H9 (cell line): ENCODE measurements at places on chromosomes 2 and 18. TPM values are rescaled to one million over a fixed set of nuclear protein-coding genes. Genes with fewer than 3 reads are reported as not detected.
A peak's percentile ranks its signal among the peaks of the same experiment; 100 is the strongest.

GRCh38 chr2:341017-341542, 53.2 kb upstream of the ALKAL2 start:
- no peak for DNase-seq

DNA sequence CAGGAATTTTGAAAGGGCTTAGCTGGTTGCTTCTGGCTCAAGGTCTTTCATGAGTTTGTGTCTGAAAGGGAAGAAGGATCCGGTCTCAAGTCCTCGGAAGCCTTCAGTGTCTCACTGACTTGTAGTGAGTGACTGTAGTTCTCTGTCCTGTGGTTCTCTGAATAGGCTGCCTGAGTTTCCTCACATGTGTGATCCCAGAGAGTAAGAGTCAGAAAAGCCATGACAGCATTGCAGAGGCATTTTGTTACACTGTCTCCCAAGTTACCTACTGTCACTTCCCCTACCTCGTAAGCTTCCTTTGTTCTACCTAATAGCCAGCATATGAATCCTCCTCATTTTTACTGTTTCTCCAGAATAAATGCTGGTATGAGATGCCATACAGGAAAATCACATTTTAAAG, 709.1 kb upstream of the CHAC2 start:
- DNase-seq, result peak; percentile 45

GRCh38 chr2:28366496-28367282, 26.0 kb upstream of the FOSL2 start:
- DNase-seq, result no peak

DNA sequence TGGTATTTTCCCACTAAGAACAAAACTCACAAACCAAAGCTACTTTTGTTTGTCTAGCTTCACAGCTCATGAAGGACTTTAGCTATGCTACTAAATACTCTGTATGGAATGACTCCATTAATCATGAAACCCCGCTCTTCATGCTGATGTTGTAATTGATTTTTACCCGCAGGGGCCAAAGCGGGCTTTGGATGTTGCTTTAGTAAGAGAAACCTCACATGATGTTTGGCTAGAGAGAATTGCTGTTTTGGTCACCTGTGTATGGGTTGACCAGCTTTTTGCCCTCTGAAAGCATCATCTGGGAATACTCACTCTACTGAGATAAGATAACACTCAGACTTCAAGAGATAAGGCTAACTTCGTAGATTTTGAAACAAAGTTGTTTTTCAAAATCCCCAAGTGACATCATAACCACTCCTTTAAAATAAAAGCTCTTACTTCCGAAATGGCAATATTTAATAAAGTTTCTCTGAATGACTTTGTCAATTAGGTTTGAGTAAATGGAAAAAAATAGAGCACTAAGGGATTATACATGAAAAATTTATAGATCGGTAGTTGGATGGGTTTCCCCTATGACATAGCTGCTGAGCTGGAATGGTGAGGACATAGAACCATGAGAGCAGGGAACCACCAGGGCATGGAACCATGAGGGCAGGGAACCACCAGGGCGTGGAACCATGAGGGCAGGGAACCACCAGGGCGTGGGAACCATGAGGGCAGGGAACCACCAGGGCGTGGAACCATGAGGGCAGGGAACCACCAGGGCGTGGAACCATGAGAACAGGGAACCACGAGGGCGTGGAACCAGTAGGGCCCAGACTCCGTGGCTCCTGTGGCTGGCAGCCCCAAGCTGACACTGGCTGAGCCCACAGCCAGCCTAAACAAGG, 31.9 kb downstream of the ACKR3 start:
- no peak for DNase-seq

GRCh38 chr2:157789933-157790511, 86.1 kb downstream of the ACVR1 start:
- DNase-seq, result no peak

DNA sequence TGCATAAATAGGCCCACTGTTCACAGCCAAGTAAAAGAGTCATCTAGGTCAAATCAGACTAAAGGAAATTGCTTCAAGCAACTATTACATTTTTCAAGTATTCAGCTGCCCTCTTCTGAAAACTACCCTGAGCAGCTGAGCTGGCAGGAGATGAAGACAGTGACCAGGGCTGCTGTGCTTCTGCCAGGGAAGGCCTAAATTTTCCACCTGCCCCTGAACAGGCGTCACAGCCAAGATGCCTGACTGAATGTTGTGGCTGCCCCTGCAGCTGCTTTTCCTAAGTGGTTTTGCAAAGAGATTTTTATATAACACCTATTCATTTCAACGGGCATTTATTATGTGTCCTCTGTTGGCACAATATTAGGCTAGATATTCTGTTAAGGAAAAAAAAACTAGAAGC, 96.7 kb upstream of the RPE start:
- no peak for DNase-seq

GRCh38 chr18:62938006-62938405, 222.7 kb downstream of the PHLPP1 start:
- no peak for DNase-seq

DNA sequence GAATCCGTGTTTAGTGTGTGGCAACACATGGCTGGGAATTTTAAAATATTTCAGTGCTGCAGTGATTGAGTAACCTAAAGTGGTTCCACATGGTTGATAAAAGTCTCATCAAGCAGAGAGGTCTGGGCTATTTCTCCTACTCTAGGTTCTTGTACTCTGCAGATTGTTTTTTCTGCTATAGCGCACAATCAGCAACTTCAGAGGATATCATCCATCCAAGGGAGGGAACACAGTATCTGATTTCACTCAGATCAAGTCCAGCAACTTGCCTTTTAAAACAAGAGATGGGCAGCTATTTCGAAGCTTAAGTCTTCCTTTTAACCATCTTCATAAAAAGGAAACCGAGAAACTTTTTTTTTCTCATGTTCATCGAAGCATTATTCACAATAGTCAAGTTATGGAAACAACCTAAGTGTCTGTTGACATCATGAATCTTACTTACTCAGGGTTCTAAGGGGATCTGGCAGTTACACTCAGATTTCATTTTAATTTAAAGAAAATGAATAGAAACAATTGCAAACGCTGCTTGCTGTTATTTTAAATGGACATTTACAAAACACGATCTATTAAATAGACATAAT, 172.7 kb upstream of the TRIB2 start:
- no peak for DNase-seq

- no peak for DNase-seq
These were observed 862.9 kb upstream of the ACVR2A start for GRCh38 chr2:146981921-146982320.

GRCh38 chr2:9291331-9291730, 84.7 kb downstream of the ASAP2 start:
- no peak for DNase-seq

DNA sequence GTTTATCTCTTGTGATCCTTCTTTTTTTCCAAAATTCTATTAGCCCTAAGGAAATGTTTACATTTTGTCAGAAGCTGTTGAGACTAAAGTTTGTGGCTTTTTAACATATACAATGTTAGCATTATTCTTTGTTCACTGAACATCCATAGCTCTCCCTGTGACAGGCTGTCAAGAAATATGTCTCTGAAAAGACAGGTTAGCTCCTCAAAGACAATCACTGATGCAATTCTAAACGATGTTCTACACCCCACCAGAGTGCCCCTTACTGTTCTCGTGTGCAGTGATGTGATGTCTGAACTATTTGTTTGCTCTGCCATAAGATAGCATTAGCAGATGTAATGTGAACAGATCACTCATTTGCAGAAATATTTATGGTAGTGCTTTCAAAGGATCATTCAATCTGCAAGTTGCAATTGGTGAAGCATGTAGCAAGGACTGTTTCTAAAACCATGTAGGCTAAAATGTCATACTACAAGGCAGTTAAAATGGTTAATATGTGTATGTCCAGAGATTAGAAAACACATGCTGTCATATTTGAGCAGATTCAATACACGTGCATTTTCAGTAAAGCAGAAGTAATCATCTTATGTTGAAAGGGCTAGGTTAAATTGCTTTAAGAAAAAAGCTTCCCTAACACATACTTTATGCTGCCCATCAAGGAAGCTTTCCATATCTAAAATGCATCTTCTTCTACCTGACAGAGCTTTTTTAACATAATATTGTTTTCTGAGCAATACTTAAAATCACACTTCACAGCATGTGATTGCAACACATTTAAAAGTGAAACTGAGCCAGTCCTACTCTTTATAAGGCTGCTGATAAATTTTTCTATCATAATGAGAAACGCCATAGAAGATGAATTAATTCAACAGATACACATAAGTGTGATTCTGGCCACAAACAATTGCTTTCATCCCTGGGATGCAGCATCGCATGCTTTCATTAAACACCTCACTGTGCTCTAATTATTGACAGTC, 285.7 kb upstream of the UBE2E3 start:
- no peak for DNase-seq

GRCh38 chr2:166434491-166434890, 58.7 kb upstream of the SCN9A start:
- no peak for DNase-seq

DNA sequence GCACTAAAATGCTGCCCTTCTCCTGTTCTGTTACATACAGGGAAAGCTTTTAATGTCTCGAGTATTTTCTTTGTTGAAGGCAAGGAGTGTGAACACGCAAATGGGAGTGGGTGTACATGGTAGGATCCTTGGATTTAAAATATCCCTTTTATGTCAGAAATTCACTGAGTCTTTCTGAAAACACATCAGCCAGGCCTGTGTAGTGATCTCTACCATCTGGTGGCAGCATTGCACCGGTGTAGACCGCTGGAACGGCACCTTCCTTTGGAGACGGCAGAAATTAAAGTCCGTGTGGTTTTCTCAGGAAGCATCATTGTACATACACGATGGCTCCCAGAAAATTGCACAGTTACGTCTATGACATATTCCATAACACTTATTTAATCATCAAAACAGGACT, 515.8 kb downstream of the GALR1 start:
- no peak for DNase-seq

DNA sequence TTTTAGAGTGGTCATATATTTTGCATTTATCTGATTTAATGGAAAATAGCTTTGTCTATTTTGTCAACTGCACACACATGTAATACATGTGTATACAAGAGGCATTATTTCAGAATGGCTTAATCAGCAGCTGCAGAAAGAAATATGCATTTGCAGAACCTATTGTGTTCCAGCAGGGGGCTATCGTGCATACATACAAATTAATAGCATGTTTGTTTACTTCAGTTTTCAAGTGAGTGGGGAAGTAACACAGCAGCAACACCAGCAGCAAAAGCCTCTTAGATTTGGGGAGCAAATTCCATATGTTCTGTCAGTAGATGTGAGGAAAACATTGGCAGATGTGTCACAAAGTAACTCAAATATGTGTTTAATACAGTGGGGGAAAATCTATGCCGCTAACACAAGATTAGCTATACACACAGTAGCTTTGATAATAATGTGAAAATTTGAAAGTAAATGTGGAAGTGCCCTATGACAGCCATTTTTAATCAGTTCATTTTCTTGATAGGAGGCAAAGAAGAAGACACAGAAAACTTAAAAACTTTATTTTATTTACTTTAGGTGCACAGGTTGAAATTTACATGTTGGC, 218.1 kb downstream of the WDR7 start:
- no peak for DNase-seq

DNA sequence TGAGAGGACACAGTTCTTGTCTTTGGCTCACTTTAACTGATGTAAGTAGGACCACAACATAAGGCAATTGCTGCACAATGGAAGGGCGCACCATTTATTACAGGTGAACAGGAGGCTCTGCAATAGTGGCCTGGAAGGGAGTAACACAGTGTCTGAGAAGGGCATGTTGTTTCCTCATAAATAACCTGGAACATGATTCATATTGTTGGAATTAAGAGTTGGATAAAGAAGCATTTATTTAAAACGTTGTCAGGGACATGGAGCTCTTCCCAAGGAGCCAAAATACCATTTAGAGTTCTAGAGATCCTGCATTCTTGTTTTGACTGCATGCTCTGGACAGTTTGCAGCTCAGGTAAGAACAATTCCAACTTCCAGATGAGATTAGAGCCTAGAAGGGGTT, 110.4 kb downstream of the PLCL1 start:
- DNase-seq, result no peak

GRCh38 chr2:27117995-27118524, 868 bp downstream of the CGREF1 start:
- DNase-seq, result no peak

- no peak for DNase-seq
These were observed 12.7 kb downstream of the TMEM177 start for GRCh38 chr2:119691651-119692245.

GRCh38 chr2:119433636-119434327, 2.1 kb downstream of the TMEM37 start:
- peak; percentile 22 for DNase-seq

DNA sequence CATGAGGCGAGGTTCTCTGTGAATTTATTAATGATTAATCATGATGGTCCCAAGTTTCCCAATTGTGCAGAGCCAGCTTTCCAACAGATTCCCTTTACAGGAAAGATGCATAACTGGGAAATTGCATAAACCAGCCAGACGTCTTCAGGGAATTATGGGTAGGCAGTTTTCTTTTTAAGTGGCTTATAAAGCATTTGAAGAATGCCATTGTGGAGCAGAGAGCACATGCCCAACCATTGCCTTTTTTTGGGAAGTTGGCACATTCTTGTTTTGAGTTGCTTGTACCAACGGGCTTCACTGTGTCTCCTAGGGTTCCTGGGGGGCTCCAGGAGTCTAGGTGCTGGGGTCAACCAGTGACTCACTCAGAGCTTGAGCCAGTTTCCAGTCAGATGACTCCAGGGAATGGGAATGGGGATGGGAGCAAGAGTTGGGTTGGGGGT, 231.7 kb upstream of the FOSL2 start:
- DNase-seq, result no peak

DNA sequence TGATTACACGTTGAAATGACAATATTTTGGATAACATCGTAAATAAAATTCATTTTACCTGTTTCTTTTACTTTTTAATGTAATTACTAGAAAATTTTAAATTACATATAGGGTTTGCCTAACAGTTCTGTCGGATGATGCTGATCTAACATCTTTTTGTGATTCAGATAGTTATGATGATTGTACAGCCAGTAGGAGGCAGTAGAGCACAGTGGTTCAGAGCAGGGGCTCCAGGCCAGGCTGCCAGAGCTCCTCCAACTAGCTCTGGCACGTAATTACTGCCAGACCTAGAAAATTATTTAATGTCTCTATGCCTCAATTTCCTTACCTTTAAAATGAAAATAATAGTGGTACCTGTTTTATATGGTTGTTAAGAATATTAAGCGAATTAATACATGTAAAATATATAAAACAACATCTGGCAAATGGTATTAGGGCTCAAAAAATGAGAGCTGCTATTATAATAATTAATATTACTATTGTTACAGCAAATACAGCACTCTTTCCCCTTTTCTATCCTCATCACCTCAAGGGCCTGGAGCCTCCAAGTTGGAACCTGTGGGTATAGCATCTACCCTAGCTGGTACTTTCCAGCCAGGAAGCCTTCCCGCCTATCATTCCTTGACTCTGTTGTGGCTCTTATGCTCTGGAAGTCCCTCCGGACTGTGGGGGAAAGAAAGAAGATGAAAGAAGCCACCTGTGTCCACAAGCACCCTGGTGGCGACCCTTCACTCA, 47.7 kb upstream of the PLA2R1 start:
- peak; percentile 53 for DNase-seq

GRCh38 chr2:10402062-10402585, 46.0 kb downstream of the ODC1 start:
- DNase-seq, result no peak

The LTBP1 gene
- total RNA-seq, result 27.3 and 28.5 TPM in 2 replicates

The CXCR4 gene
- 0.79 and 1.0 TPM in 2 replicates for total RNA-seq

The RSAD2 gene
- not detected in 2 replicates for total RNA-seq

The DTNA gene
- total RNA-seq, result 25.5 and 27.8 TPM in 2 replicates

The CYP26B1 gene
- total RNA-seq, result 0.20 and 0.22 TPM in 2 replicates

The PHLPP1 gene
- 38.8 and 39.9 TPM in 2 replicates for total RNA-seq

The NPAS2 gene
- 1.1 and 1.3 TPM in 2 replicates for total RNA-seq

The EXOC6B gene
- total RNA-seq, result 37.9 and 40.1 TPM in 2 replicates

The KCNG2 gene
- total RNA-seq, result 0.15 TPM in 1 of 2 replicates, not detected in the other

The FAP gene
- total RNA-seq, result not detected in 2 replicates

The ANKRD53 gene
- 0.28 and 0.88 TPM in 2 replicates for total RNA-seq

The MERTK gene
- total RNA-seq, result 4.2 and 4.8 TPM in 2 replicates

The C2orf80 gene
- total RNA-seq, result not detected in 2 replicates
